ENCODE measurements at places on chromosomes 5 and 9. TPM values are rescaled to one million over a fixed set of nuclear protein-coding genes. Genes with fewer than 3 reads are reported as not detected.

DNA sequence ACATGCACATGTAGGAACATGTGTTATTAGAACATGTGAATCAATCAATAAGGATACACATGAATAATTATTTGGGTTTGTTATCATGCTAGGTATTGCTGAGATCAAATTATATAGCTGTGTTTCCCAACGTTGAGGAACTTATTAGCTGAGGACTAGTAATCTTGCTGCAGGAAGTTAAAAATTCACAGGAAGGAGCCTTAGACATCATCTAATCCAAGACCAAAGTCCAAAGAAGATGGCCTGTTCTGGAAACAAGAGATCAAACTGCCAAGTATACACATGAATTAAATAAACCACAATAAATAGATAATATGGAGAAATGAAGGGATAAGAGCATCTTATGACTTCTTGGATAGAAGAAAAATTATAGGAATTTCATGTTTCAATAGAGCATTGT, 19.9 kb downstream of the POU5F2 start:
- H3K27ac ChIP-seq = no peak overlapping the region
- no peak for DNase-seq
- H3K4me3 ChIP-seq = no peak overlapping the region
- H3K27me3 ChIP-seq = no peaks in the 10 kb centered on the region
- H3K36me3 ChIP-seq = no peaks in the 10 kb centered on the region

BTF3 gene
- polyA plus RNA-seq = 706 TPM

GABRA1 gene
- not detected for polyA plus RNA-seq

GRCh38 chr9:129326061-129327005, 148.3 kb upstream of the IER5L start:
- no peaks in the 10 kb centered on the region for H3K27me3 ChIP-seq
- no peak overlapping the region for H3K27ac ChIP-seq
- no peaks in the 10 kb centered on the region for H3K36me3 ChIP-seq

DNA sequence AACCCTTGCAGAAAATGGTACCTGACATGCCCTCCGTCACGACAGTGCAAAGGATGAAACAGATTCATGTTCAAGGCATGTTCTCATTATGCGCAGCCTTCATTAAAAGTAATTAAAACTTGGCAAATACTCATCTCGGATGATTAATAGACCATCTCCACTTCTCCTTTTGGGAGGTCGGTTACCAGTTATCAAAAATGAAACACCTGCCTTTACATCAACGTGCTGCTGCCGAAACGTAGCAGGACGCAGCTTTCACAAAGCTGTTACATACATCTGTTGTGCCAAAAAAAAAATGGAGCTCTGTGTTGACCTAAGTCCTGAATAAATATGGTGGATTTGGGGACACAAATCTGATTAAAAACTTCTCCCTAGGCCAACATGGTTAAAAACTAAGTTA, 75.7 kb downstream of the PTCH1 start:
- H3K27ac ChIP-seq = no peak overlapping the region
- no peak for DNase-seq
- no peaks in the 10 kb centered on the region for H3K4me1 ChIP-seq
- H3K27me3 ChIP-seq = no peaks in the 10 kb centered on the region
- peaks cover 5% of the 10 kb centered on the region for H3K36me3 ChIP-seq
- no peak overlapping the region for H3K4me3 ChIP-seq

DNA sequence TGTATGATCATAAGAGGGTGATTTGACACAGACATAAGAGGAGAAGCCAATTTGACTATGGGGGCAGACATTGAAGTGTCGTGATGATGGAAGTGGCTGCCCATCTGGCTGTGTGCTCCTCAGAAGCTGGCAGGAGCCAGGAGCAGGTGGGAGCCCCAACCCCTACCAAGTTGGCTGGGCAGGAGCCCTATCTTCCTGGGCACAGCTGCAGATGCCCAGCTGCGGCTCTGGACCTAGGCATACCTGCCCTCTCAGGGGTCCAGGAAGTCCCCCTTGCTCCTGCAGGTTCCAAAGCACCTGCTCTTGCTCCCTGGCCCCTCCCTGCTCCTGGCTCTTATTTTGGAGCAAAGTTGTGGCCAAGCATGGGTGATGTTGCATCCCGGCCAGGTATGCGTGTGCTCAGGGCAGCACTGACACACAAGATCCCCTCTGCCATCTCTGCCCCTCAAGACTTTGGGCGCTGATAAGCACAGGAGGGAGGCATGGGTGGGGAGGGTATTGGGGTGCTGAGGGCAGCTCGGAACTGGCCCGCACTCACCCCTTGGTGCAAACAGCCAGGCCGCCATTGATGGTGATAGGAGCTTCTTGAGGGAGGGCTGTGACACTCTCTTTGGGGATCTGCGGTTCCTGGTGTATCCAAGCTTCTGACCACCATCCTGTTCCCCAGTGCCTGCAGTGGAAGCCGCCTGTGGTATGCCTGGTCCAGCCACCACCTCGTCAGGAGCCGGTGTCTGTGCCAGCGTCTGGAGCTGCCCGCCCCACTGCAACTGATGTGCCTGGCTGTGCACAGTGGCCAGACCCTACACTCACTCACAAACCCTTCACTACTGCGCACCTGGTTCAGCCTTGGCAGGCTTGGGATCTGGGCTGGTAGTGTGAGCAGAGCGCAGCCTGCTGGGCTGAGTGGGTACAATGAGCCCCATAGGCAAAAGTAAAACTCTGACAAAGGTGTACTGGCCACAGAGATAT, 230.9 kb downstream of the CDH9 start:
- peak; percentile 50 for DNase-seq
- no peaks in the 10 kb centered on the region for H3K4me1 ChIP-seq
- H3K4me3 ChIP-seq = no peak overlapping the region
- H3K36me3 ChIP-seq = no peaks in the 10 kb centered on the region
- no peaks in the 10 kb centered on the region for H3K27me3 ChIP-seq

- H3K27me3 ChIP-seq = no peaks in the 10 kb centered on the region
- peaks cover 20% of the 10 kb centered on the region for H3K36me3 ChIP-seq
- peak overlapping the region; percentile 88 for H3K27ac ChIP-seq
- H3K4me3 ChIP-seq = no peak overlapping the region
- no peak for DNase-seq
Observed at GRCh38 chr9:130110596-130111021, 56.9 kb downstream of the GPR107 start.

- no peak overlapping the region for H3K4me3 ChIP-seq
- H3K36me3 ChIP-seq = no peaks in the 10 kb centered on the region
- no peak for DNase-seq
- no peaks in the 10 kb centered on the region for H3K4me1 ChIP-seq
Observed at GRCh38 chr5:2113348-2114131, 230.8 kb upstream of the IRX4 start.

PLPPR1 gene
- not detected for polyA plus RNA-seq

ADAMTSL1 gene
- 1.4 TPM for polyA plus RNA-seq

FAM221B gene
- not detected for polyA plus RNA-seq

- DNase-seq = no peak
- no peak overlapping the region for H3K4me3 ChIP-seq
- H3K27me3 ChIP-seq = no peaks in the 10 kb centered on the region
- H3K27ac ChIP-seq = no peak overlapping the region
Observed at GRCh38 chr5:142059304-142059940, 46.6 kb upstream of the GNPDA1 start.

SLCO6A1 gene
- not detected for polyA plus RNA-seq

JAKMIP2 gene
- under 0.01 TPM for polyA plus RNA-seq

GRCh38 chr9:24518545-24518944, 27.2 kb downstream of the IZUMO3 start:
- DNase-seq = no peak
- H3K27me3 ChIP-seq = no peaks in the 10 kb centered on the region
- no peaks in the 10 kb centered on the region for H3K36me3 ChIP-seq
- H3K4me3 ChIP-seq = no peak overlapping the region
